ENCODE measurements at places on chromosomes 7 and 10.

DNA sequence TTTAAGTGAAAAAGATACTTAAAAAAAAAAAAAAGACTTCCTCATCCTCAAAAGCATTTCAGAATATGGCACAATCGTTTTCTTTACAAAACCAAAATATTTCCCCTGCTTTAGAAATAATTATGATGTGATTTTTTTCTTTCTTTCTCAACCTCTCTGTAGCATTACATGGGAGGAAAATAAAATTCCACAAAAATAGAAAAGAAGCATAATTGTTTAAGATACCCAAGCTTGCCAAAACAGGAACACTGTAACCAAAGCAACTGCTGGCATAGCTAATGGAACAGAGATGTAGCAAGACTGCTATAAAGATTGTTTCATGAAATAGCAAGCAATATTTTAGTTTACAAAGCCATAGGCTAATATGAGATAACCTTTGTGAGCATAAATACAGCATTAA lies 75.6 kb upstream of the GPR22 start:
- DNase-seq: no peak

- no peak for DNase-seq
Measured at GRCh38 chr10:4101918-4102654, 317.1 kb upstream of the KLF6 start.

GRCh38 chr10:95389176-95389575 lies 98.4 kb upstream of the PDLIM1 start:
- DNase-seq: no peak

DNA sequence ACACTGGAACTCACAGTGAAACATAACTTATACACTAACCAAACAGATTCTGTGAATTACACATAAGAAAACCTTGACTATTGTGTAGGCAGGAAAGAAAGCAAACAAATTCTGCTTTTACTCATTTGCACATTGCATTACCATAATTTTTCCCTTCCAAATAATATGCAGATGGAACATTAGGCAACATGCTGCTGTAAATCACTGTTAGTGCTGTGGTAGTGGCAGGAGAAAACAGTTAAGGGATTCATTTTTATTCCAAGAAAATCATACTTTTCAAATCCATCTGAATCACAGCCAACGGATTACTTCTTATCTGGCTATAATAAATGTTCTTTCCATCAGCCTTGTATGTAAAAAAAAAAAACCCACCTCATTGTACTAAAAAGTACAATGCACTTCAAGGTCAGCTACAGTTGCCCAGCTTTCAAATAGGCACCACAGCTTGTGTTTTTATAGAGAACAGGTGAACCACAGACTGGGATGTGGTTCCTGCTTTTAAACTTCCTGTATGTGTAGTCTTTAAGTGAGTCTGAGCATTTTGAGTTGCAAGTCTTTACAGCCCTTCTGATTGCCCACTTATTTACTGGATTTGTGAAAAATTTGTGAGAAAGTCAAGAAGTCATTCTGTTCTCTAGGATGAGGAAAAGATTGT lies 590.0 kb upstream of the SEMA3D start:
- DNase-seq: no peak

DNA sequence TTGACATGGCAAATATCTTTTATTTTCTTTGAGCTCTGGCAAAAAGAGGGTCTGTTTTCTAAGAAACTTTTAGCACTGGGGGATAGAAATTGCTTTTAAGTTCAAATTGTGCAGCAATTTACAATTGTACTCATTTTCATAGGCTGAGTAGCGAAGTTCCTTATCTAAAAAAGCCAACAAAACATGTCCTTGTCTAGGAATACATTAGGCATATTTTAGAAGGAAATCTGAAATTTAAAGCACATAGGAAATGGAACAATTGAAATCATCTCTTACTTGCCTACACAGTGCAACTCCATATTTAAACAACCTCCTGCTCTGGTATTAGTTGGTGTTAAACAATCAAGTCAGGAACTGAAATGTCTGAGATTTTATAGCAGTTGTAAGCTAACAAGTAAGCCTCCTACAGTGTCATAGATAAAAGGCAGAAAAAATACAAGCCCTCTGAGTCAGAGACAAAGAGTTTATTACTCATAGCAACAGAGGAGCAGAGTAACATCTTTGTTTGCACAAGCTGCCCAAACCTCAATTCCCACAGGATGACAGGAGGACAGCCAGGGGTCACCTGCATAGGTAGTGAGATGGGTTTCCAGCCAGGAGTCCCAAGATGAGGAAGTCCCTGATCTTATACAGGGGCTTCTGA lies 280.2 kb upstream of the HGF start:
- peak; percentile 7 for DNase-seq

- no peak for DNase-seq
Measured at GRCh38 chr7:80054356-80054755, 80.3 kb upstream of the GNAI1 start.

GRCh38 chr7:133705596-133705995 lies 421.5 kb upstream of the LRGUK start:
- peak; percentile 11 for DNase-seq

DNA sequence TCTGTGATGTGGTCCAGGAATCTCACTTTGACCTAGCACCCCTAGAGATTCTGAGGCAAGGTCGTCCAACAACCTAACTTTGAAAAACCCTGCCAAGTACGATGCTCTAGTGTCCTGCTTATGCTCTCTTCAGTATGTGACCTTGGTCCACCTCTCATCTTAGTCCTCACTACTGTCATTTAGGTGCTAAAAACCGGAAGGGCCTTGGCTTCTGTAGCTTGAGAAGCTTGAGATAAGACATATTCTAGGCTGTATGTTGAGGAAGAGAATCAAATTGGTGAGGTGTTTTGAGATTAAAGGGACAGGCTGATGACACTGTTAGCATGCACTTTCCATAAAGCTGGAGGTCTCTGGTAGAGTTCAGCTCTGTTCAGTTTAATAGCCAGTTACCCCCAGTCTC lies 57.0 kb upstream of the MTPN start:
- DNase-seq: no peak

GRCh38 chr10:80590585-80591125 lies 53.0 kb downstream of the SH2D4B start:
- no peak for DNase-seq

DNA sequence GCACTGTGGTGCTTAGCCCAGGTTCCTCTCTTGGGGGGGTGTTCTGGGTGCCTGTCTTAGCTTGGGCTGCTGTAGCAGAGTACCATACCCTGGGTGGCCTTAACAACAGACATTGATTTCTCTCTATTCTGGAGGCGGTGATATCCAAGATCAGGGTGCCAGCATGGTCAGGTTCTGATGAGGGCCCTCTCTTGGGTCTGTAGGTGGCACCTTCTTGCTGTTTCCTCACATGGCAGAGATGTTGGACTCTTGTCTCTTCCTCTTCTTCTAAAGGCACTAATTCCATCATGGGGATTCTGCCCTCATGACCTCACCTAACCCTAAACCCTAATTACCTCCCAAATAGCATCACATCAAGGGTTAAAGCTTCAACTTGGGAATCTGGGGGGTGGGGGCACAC lies 19.9 kb upstream of the CRHR2 start:
- no peak for DNase-seq

- no peak for DNase-seq
Measured at GRCh38 chr7:116024826-116025809, 5.4 kb downstream of the TFEC start.

DNA sequence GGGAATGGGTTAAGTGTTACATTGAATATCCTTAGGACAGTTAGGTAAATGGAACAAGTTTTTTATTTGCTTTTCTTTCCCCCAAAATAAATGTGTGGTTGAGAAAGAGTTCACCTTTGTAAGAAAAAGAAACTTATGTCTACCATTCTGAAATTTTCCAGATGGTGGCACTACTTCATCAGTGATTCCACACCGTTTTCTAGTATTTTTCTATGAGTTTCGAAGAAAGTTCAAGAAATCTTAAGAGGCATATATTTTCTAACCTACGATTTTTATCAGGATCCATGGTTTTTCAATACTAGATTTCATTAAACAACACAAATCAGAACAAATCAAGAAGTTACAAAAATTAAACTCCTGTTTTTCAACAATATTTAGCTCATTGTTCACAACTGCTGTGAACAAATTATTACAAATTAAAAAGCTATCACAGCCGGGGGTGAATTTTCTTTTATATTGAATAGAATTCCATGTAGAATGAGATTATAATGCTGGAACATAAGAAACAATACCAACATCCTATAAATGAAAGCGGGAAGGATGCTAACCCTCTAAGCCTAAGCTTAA lies 163.1 kb upstream of the NPVF start:
- no peak for DNase-seq

- no peak for DNase-seq
Measured at GRCh38 chr7:143401265-143401664, 7.4 kb downstream of the EPHA1 start.

- DNase-seq: no peak
Measured at GRCh38 chr7:106073701-106074100, 38.4 kb downstream of the SYPL1 start.

- DNase-seq: no peak
Measured at GRCh38 chr7:94069162-94069739, 65.1 kb upstream of the BET1 start.

GRCh38 chr7:44617225-44617890 lies 10.9 kb downstream of the OGDH start:
- peak; percentile 55 for DNase-seq

GRCh38 chr10:33509231-33509831 lies 174.9 kb upstream of the NRP1 start:
- DNase-seq: peak; percentile 38

- DNase-seq: no peak
Measured at GRCh38 chr7:19139706-19140327, 5.4 kb downstream of the FERD3L start.

- peak; percentile 43 for DNase-seq
Measured at GRCh38 chr10:4344492-4344994, 481.5 kb upstream of the AKR1E2 start.

DNA sequence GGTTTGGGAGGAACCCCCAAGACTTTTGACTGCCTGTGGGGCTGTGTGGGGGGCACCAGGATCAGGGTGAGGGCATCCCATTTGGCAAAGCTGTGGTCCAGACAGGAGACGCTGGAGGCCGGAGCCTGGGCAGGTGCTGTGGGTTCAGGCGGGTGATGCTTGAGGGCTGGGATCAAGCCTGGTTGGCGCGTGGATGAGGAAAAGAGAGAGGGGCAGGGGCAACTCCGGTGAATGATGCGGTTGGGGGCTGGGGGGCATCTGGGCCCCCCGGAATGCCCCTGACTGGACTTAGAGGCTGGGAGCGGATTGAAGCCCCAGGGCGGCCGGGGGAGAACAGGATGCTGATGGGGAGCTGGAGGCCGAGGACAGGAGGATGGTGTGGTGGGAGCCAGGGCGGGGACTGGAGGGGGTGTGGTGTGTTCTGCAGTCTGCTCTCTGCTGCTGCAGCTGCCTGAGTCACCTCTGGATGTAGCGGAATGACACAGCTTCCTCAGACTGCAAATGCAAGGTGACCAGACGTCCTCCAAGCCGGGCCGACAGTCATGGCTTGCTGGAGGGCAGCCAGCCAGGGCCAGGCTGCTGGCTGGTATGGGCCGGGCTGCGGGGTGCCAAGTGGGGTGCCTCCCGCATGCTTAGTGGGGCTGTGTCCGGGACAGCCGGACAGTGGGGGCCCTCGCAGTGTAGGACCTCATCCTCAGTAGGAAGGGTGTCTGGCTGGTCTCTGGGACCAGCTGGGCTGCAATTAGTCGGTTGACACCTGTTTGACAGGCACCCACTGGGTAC lies 3.2 kb downstream of the MAFK start:
- DNase-seq: peak; percentile 100

DNA sequence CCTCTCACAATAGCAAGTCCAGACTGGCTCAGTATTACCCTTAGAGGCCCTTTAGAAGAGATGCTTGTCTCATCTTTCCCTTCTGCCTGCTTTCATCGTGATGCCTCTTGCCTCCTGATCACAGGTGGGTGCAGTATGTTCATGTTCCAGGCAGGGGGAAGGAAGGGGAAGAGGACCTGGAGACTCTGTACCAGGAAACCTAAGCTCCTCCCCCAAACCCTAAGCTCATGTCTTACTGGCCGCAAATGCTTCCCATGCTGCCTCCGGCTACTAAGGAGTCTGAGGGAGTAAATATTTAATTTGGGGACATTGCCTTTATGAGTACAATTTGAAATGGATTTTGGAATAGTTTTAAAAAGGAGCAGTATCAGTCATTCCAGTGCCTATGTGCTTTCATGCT lies 192.6 kb downstream of the CDCA7L start:
- DNase-seq: no peak

GRCh38 chr10:89295597-89295996 lies 6.2 kb upstream of the IFIT2 start:
- DNase-seq: no peak

GRCh38 chr7:151051108-151051507 lies 2.8 kb downstream of the ASIC3 start:
- DNase-seq: no peak

- DNase-seq: no peak
Measured at GRCh38 chr7:4784799-4785198, 9.4 kb downstream of the AP5Z1 start.

- no peak for DNase-seq
Measured at GRCh38 chr10:102616066-102616770, 28.1 kb upstream of the TRIM8 start.

DNA sequence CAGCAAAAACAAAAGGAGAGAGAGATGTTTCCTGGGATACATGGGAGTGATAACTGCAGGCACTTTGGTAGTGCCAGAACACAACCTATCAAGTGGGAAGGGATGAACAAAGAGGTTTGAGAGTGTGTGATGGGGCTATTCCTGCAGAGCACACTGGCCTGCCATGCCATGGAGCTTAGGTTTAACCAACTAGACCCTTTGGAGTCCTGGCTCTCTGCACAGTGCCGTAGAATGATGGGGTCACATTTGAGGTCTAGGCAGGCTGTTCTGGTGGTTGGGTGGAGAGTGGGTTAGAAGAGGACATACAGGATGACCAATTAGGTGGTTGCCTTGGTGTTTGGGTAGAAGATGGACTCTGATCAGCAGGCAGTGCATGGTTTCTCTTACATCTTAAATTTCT lies 101.9 kb upstream of the HABP2 start:
- DNase-seq: no peak

GRCh38 chr10:116985611-116986010 lies 19.4 kb downstream of the SHTN1 start:
- DNase-seq: no peak

DNA sequence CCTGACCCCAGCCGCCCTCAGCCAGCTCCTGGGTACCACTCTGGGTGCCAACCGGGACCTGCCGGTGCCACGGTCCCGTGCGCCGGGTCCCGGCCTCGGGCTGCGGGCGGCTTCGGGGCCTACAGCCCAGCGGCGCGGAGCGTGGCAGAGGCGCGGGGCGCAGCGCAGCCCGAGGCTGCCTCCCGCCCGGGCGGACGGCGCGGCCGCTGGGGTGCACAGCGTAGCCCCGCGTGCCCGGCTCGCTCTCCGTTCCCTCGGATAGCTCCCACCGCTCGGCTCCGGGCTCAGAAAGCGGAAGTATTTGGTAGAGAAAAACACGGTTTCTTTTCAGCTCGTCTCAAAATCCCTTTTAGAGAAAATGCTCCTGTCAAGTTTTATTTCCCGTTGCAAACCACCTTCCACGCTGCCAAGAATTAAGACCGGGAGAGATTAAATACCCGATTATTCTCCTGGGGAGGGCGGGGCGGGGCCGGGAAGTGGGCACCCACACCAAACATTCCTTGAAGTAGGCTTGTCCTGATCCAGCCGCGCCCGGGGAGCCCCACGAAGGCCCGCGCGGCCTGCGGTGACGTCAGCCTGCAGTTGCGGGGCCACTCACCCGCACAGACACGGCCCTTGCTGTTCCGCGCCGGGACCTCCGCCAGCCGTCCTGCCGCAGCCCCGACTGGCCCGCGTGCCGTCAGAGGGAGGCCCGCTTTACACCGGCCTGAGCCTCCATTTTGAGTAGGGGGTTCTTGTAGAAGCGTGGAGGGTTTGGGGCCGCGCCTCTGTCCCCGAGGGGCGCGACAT lies 7.2 kb downstream of the HOXA13 start:
- no peak for DNase-seq
